ENCODE measurements at places on chromosomes 16 and 17.

GRCh38 chr17:67466251-67466796 is 89.2 kb downstream of the PITPNC1 start:
- DNase-seq: peak; percentile 37

DNA sequence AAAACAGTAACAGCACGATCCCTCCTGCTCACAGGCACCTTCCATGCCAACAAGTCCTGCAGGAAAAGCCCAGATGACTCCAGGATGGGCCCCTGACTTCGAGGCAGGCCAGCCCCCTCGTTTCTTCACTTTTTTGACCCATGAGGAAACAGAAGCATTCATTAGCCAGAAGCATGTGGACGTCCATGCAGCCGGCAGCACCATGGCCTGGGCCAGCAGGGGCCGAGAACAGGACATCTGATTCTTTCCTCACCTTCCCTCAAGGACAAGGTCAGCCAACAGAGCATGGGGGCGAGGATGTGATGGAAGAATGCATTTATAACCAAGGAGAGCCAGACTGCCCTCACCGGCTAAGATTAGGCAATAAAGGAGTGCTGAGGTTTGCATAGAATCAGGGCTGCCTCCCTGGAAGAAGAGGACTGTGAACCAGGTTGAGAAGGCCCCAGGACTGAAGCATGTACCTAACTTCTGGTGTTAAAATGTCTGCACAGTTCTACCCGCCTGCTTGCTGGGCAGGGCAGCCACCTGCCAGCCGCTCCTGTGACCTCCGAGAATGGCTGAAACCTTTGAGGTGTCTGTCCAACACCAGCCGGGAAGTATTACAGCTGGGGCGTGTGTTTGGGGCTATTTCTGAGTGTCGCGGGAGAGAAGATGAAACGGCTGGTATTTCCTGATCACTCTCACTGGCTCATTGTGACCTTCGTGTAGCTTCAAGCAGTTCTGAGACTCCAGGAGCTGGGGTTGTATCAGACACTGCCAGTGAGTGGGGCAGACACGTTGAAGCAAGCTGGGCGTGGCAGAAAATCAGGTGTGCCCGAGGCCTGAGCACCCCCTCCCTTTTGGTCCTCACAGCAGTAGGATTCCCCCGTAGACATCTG is 94.0 kb upstream of the TNRC6C start:
- DNase-seq: peak; percentile 16

DNA sequence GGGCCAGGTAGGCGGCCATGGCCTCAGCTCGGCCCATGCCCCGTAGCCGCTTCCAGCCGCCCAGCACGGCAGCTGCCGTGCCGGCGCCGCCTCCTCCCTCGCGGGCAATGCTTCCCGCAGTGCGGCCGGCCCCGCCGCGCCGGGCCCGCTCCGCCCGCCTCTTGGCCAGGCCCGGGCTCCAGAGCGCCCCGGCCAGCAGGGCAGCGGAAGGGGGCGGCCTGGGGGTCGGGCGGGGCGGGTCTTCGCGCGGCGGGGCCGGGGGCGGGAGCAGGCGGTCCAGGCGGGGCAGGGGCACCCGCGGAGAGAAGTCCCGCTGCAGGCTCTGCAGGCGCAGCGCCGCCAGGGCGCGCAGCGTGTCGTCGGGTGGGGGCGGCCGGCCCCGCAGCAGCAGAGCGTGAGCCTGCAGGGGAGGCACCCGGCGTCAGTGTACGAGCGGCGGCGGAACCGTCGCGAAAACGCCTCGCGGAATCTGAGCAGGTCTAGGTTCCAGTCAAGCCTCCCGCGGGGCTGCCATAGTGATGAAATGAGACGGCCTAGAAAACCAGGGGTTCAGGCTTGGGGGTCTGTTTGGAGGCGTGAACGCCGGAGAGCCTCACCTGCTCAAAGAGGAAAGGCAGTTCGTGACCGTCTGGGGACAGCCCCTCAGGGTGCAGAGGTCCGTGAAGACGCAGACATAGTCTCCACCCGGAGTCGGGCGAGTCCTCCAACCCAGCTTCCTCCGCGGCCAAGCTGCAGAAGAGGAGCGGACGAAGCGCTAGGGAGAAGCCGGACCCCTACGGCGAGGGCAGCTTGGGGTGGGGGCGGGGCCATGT is 6.6 kb downstream of the PLEKHH3 start:
- no peak for DNase-seq

GRCh38 chr16:8885674-8886592 is 3.8 kb downstream of the LITAFD start:
- no peak for DNase-seq

GRCh38 chr17:41734139-41734948 is at the start of gene HAP1:
HAP1 (minus strand) TSS chr17:41734643; CDS start chr17:41734634, 9 bp downstream.
- no peak for DNase-seq

DNA sequence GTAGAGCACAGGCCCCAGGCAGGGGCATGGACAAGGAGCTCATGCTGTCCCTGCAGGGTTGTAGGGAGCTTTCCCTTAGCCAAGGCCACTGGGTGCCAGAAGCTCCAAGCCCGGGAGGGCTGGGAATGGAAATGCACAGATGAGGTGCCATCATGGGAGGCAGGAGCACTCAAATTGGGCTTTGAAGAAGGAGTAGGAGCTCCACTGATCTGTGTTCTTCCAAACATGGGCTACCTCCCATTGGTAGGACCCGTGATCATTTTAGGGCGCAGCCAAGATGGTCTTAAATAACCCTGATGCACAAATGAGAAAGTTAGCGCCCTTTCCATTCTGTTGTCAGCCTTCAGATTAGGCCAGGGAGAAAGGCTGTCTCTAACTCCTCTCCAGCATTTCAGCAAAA is 201.5 kb downstream of the ZNF423 start:
- DNase-seq: no peak

DNA sequence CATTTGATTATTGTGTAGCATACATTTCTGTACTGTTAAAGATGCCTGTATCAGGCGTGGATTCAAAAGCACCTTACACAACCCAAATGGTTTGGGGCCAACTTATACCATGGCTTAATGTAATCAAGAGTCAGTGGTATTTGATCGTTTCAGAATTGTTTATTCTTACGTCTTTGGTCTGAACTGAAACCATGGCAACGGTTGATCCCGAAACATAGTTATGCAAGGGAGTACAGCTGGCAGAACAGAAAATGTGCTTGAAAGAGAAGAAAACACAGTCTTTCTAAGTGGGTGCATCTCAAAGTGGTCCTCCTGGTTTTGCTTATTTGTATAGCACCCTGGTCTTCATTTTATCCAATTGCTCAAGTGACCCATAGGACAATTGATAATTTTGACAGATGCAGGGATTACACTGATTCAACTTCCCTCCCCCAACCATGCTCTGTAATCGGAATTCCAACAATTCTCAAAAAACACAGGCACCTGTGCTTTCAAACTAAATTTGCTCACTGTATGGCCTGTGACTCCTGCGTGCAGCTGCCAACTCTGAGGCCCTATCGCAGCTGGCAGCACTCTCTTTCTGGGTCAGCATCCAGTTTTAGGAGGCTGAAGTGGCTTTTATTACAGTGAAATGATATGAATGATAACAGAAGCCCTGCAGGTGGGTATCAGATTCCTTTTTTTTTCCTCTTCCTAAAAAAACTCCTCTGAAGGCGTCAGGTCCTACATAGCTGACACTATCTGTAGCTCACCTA is 77.0 kb upstream of the AXIN2 start:
- no peak for DNase-seq

- no peak for DNase-seq
These were observed 188.2 kb upstream of the ANKFN1 start for GRCh38 chr17:55965051-55965450.

GRCh38 chr17:43465049-43465448 is 18.7 kb upstream of the DHX8 start:
- DNase-seq: no peak

- DNase-seq: no peak
These were observed 6.6 kb downstream of the CANT1 start for GRCh38 chr17:79002796-79003593.

DNA sequence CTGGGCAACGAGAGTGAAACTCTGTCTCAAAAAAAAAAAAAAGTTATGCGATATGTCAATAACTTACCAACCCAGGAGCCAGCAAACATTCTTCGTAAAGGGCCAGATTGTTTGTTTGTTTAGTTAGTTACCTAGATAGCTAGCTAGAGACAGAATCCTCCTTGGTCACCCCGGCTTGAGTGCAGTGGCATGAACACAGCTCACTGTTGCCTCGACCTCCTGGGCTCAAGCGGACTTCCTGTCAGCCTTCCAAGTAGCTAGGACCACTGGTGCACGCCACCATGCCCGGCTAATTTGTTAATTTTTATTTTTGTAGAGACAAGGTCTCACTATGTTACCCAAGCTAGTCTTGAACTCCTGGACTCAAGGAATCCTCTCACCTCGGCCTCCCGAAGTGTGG is 113.0 kb downstream of the LITAF start:
- DNase-seq: no peak

- DNase-seq: no peak
These were observed 56.6 kb downstream of the DUSP14 start for GRCh38 chr17:37546302-37546701.

- DNase-seq: no peak
These were observed 577.1 kb upstream of the CDH5 start for GRCh38 chr16:65789161-65789945.

DNA sequence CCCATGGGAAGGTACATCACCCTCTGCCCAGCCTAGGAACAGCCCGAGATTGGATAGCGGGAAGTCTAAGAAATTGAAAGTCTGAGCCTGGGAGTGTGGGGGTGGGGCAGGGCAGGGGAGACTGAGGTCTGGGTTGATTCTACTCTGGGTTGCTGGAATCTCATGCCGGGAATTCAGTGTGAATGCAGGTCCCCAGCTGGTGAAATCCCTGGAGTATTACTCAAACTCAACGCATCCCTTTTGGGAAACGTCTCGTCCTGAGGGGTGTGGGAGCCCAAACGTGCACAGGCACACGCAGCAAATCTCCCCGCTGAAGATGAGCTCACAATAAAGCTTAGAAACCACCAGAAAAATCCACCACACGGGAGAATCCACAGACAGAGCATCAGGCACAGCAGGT is 55.4 kb downstream of the SOCS1 start:
- peak; percentile 43 for DNase-seq

GRCh38 chr16:23729503-23730424 is 16.7 kb upstream of the ERN2 start:
- DNase-seq: no peak

DNA sequence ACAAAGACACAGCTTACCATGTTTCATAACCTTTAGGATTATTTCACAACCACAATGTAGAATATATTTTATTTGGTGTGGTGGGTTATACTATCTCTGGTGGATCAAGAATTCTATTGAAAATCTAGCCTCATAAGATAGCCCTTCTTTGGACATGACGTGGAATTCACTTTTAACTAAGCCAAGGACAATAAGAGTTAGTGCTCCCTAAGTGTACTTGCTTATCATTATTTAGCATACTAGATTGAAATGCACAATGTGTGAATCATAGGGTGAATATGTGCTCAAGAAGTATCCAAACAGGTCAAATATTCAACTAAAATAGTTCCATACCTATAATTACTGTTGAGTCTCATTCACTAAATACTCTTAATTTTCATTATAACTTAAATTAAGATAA is 1179.5 kb upstream of the GOT2 start:
- no peak for DNase-seq

DNA sequence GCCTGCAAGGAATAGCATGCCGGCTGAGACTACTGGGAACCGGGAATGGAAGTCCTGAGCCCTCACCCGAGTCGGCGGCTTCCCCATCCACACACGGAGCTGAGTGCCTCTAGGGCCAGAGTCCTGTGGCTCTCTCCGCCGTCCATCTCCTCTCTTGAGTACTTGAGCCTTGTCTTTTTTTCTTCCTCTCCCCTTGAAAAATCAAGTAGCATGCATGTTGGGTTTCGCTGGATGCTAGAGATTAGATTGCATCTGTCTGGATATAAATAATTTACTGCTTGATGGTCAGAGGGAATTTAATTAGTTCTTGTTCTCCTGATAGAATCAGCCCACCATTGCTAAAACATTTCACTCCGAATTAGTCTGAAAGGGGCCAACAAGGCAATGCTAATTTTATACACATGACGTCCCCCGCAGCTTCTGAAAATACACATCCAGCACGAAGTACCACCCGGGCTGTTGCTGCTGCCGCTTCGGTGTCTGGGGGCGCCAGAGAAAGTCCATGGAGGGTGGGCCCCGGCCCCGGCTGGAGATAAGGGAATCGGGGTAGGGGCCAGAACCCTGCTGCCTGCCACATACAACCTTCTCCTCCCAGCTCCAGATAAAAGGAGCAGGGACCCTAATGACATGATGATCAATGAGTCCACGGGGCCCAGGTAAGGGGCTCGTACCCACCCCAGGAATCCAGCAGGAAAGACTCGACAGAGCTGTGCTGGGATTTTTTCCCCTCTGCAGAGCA is 48.5 kb downstream of the RBFOX3 start:
- DNase-seq: no peak

- no peak for DNase-seq
These were observed 14.3 kb downstream of the SLC16A3 start for GRCh38 chr17:82242977-82243647.

DNA sequence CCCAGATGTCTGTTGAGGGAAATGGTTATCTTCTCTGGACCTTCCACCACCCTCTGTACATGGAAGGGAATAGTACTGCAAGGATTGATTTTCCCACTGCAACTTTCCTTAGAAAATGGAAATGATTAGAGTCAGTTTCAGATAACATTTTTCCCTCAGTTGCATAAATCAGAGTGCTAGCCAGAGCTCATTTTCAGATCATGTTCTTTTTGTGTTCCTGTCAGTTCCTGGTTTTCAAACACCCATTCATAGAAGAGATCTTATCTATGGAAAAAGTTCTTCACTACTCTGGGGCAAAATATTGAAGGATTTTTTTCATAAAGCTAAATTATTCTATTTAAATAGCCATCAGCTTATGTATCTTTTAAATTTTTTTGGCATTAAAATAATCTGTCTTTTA is 11.7 kb upstream of the COX10 start:
- no peak for DNase-seq

DNA sequence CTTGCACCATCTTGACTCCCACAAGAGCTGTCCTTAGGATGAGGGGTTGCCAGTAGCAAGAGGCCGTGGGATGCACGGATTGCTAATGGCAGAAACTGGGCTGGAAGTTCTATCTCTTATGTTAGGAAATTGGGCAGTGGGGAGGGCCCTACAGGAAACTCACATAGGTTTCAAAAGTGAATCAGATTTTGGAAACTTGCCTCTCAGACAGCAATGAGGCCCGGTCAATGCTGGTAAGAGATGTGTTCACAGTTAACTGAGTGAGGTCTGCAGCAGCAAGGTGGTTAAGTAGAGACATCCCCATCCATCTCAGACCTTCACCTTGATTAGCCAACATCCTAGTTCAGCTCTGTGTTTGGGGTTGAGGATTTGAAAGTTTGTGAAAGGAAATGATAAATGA is 164.7 kb downstream of the ABCA8 start:
- DNase-seq: no peak

DNA sequence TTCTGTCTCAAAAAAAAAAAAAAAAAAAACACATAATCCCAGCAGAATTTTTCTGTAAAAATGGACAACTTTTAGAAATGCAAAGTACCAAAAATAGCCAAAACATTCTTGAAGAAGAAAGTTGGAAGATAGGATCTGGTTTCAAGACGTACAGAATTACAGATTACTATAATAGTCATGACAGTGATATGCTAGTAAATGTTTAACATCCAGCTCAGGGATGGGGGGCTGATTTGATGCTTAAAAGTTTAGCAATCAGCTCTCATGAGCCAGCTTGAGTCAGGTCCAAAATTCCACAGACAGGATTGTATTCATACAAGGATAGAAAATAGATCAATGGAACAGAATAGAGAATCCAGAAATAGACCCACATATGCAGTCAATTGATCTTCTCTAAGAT is 100.5 kb downstream of the CYB561 start:
- no peak for DNase-seq
